ENCODE measurements at places on chromosomes 1 and 21.

DNA sequence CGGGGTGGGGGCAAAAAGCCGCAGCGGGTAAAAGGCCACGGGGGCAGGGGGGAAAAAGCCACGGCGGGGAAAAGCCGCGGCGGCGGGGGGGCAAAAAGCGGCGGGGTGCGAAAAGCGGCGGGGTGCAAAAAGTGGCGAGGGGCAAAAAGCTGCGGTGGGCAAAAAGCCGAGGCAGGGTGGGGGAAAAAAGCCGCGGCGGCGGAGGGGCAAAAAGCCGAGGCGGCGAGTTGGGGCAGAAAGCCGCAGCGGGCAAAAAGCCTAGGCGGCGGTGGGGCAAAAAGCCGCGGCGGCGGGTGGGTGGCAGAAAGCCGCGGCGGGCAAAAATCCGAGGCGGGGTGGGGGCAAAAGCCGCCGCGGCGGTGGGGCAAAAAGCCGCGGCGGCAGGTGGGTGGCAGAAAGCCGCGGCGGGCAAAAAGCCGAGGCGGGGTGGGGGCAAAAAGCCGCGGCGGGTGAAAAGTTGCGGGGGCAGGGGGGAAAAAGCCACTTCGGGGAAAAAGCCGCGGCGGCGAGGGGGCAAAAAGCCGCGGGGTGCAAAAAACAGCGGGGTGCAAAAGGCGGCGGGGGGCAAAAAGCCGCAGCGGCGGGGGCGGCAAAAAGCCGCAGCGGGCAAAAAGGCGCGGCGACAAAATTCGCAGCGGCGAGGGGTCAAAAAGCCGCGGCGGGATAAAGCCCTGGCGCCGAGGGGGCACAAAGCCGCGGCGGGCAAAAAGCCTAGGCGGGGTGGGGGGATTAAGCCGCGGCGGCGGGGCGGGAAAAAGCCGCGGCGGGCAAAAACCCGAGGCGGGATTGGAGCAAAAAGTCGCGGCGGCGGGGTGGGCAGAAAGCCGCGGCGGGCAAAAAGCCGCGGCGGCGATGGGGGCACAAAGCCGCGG is 3901.2 kb downstream of the SRGAP2C start:
- DNase-seq = no peak

- DNase-seq = no peak
Observed at GRCh38 chr1:20349561-20349960, 58.9 kb downstream of the VWA5B1 start.

DNA sequence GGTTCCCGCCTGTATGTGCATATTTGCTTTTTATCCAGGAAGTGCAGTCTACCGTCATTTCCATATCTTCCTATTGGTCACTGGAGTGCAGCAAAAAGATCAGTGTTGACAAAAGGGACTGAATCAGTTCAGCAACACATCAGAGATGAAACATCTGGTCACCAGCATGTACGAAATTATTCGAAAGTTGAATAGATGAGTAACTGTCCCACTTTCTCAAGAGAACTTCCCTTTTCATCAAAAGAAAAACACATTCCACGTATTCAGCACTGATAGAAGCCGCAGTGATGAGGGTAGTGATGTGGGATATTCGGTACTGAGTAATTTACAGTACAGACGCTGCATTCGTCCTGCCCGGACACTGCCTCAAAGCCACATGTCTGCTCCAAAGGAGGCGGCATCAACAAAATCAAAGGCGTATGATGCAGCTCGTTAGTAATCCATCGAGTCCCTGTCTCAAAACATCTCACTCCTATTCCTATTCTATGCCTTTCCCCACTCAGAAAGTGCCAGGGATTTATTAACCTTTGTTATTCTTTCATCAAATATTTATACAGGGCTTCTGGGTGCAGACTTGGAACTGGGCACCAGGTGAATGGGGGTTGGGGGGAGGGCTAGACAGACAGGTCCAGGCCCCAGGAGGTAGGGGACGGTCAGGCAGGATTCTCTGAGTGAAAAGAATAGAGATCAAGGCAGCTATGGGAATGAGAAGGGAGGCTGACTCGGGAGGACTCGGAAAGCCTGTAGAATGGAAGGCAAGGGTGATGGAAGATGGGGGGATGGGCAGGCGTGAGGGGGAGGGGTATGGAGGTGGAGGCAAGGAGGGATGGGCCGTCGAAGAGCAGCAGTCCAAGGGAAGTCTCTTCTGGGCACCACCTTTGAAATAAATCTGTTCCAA is 79.5 kb upstream of the SLC45A1 start:
- DNase-seq = no peak

DNA sequence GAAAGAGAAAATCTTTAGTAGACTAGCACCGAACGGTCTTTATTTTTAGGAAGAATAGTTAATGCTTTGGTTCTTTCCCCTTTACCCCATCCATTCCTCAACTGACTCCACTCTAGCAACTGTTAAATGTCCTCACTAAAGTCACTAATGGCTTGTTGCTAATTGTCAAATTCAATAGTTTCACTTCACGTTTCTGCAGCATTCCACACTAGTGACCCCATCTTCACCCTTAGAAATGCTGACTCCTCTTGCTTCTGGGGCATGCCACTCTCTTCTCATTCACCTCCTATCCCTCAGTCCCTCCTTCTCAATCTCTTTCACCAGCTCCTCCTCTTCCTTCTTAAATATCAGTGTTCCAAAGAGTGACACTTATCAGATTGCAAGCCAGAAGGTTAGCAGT is 19.4 kb upstream of the CADM3 start:
- DNase-seq = no peak

DNA sequence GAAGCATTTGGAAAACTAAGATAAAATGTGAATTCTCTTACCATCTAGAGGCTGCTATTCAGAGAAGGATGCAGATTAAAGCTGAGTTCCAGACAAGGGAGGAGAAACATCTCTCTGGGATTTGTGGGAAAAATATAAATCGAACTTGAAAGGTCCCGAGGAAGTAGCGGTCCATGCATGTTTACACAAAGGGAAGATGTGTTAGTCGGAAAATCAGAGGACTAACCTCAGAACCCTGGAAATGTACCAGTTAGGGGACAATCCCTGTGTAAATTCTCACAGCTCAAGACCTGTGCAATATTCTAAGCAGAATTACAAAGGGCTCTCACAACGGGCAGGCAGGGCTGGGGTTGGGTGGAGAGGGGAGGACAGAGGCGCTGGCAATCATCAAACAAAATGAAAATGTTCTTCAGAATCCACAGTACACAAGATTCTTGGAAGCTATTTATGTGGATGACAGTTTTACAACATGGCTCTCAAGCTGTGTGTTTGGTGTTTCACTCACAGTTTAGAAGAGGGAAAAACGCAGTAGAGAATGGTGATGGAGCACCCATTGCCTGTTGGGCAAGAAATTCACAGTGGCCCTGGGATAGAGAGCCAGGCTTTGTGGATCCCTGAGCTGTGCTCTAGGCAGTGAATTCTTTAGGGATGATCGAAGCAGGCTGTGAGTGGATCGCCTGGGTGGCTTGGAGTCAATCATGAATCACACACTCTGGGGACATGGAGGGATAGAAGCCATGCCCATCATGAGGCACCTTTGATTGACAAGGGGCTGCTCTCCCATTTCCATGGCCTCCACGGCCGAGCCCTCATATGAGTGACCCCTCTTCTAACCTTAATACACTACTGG is 47.6 kb downstream of the KCNJ6 start:
- DNase-seq = no peak

GRCh38 chr1:59215766-59216291 is 81.1 kb upstream of the FGGY start:
- no peak for DNase-seq

GRCh38 chr1:13817906-13818305 is 117.9 kb downstream of the PRDM2 start:
- DNase-seq = no peak
